ENCODE measurements at places on chromosomes 5 and 9. TPM values are rescaled to one million over a fixed set of nuclear protein-coding genes. Genes with fewer than 3 reads are reported as not detected.
A peak's percentile ranks its signal among the peaks of the same experiment; 100 is the strongest.

Gene SIGMAR1
- 103 TPM for total RNA-seq

GRCh38 chr9:78289474-78289873, 7.5 kb upstream of the PSAT1 start:
- H3K36me3 ChIP-seq, result no peaks in the 10 kb centered on the region
- no peak for DNase-seq
- H3K27ac ChIP-seq, result no peak overlapping the region
- H3K4me3 ChIP-seq, result no peak overlapping the region
- no peaks in the 10 kb centered on the region for H3K4me1 ChIP-seq

Gene GPRIN1
- total RNA-seq, result 3.9 TPM

- no peaks in the 10 kb centered on the region for H3K36me3 ChIP-seq
- H3K27me3 ChIP-seq, result no peaks in the 10 kb centered on the region
- no peak for DNase-seq
- H3K4me1 ChIP-seq, result no peaks in the 10 kb centered on the region
- no peak overlapping the region for H3K4me3 ChIP-seq
These were observed 25.6 kb downstream of the PCA3 start for GRCh38 chr9:76789840-76790239.

Gene IFNK
- total RNA-seq, result not detected

DNA sequence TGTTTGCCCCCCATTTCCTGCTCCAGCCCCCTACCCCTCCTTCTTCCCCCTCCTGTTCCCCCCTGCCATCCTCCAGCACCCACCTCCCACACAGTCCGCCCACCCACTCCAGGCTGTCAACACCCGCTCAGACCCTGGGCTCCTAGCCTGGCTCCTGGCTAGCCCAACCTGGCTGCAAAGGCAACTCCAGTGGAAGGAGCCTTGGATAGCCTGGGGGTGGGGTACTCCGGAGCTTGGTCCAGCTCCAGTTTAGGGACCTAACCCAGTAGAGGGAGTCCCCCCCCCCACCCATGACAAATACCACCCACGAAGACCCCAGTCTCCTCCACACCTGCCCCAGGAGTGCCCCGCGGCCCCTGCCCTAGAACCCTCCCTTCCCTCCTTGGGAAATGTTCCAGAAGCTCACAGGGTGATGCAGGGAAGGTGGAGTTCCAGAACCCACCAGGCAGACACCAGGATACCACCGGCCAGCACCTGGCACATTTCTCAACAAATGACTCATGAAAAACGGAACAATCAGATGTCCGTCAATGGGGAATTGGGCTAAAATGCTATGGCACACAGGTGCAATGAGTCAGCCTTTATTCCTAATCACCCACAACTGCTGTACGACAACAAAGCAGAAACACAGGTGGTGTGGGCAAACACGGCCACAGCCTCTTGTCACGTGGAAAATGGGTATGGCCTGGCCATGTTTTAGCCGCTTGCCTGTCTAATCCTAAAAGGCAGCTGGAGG, 901 bp upstream of the SLC12A7 start:
- H3K27ac ChIP-seq, result no peak overlapping the region
- no peak for DNase-seq
- H3K4me1 ChIP-seq, result peaks cover 17% of the 10 kb centered on the region

DNA sequence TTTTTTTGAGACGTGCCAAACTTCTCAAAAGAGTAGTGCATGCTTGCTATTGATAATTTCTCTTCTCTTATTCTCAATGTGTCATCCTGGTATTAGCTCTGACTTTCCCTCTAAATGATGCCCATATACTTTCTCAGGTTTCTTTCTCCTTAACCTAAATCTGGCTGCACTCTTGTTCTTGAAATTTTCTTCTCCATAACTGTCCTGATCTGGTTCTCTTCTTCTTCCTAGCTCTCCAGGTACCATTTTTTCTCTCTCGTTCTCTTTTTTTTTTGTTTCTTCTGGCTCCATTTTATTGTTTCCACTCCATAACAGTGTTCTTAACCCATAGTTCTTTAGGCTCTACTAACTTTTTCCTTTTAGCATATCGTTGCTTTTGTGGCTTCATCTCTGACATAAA, 47.9 kb downstream of the ACTBL2 start:
- H3K27me3 ChIP-seq, result no peaks in the 10 kb centered on the region
- no peak overlapping the region for H3K4me3 ChIP-seq
- no peak for DNase-seq
- H3K4me1 ChIP-seq, result peaks cover 34% of the 10 kb centered on the region
- H3K27ac ChIP-seq, result peak overlapping the region; percentile 38

DNA sequence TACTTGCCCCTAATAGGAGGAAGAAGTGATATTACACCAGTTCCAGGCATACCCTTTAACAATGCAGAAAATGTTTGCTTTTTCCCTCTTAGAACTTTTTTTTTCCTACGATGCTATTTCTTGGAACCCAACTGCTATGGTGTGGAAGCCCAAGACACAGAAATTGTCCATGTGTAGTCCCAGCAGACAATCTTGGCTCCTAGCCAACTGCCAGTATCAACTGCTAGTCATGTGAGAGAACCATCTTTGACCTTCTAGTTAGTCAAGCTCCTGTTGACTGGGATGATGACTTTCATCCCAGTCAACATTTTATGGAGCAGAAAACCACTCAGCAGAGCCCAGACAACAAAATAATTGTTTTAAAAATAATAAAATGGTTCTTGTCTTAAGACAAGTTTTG, 532.4 kb downstream of the TLR4 start:
- no peak overlapping the region for H3K27ac ChIP-seq
- no peaks in the 10 kb centered on the region for H3K36me3 ChIP-seq
- DNase-seq, result no peak

DNA sequence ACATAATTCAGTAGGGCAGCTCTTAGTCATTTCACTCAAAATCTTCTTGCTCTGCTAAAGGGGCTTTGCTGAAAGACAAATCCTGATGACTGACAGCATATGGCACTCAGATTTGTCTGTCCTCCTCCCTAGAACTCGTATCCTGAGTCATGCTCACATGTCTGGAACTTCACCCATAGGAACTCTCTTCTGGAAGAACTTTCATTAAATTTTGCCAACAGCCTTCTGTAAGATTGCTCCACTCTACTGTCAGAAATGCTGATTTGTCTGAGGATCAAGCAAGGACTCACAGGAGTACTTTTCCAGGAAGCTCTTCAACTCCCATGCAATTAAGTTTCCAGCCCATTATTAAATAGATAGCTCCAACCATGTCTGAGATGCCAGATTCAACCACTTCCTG, 59.8 kb upstream of the SNX2 start:
- H3K36me3 ChIP-seq, result no peaks in the 10 kb centered on the region
- H3K27me3 ChIP-seq, result no peaks in the 10 kb centered on the region
- H3K4me3 ChIP-seq, result no peak overlapping the region
- H3K4me1 ChIP-seq, result no peaks in the 10 kb centered on the region
- H3K27ac ChIP-seq, result no peak overlapping the region
- no peak for DNase-seq

- no peak overlapping the region for H3K27ac ChIP-seq
- H3K36me3 ChIP-seq, result no peaks in the 10 kb centered on the region
- DNase-seq, result no peak
- H3K4me3 ChIP-seq, result no peak overlapping the region
- no peaks in the 10 kb centered on the region for H3K27me3 ChIP-seq
These were observed 439.0 kb downstream of the ENC1 start for GRCh38 chr5:74201334-74202081.

DNA sequence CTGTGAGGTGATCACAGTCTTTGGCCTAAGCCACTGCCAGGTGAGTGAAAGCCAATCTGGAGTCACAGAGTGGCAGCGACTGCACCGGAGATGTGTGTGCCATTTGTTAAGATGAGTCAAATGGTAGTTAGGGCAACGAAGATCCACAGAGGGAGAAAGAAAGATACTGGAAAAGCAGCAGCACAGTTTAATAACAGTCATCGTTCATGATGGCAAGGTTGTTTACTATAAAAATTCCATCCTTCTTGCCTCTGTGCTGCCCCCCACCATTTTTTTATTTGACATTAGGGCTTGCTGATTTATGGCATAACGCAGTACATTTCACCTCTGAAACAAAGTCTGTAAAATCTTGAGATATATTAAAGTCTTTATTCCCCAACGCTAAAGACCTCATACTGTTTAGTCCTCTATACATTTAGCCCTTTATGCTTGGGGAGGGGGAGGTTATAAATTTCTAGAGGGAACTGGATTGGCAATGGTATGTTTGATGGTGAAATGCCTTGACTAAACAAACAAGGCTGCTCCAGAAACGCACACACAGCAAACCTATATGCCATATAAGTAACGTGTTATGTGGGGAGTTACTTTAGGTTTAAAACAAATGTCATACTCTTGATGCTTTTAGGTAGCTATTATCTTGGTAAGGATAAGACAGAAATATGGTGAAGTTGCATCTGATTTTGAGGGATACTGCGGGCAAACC, 55.8 kb upstream of the ABL1 start:
- DNase-seq, result no peak
- no peak overlapping the region for H3K27ac ChIP-seq
- H3K36me3 ChIP-seq, result no peaks in the 10 kb centered on the region

Gene ZNF483
- total RNA-seq, result not detected

GRCh38 chr5:179228341-179229121, 116.7 kb downstream of the ADAMTS2 start:
- H3K4me3 ChIP-seq, result no peak overlapping the region
- H3K4me1 ChIP-seq, result no peaks in the 10 kb centered on the region
- no peaks in the 10 kb centered on the region for H3K36me3 ChIP-seq
- no peak overlapping the region for H3K27ac ChIP-seq

GRCh38 chr5:9361835-9362234, 184.0 kb downstream of the SEMA5A start:
- no peak overlapping the region for H3K4me3 ChIP-seq
- peaks cover 24% of the 10 kb centered on the region for H3K4me1 ChIP-seq
- DNase-seq, result peak; percentile 65

DNA sequence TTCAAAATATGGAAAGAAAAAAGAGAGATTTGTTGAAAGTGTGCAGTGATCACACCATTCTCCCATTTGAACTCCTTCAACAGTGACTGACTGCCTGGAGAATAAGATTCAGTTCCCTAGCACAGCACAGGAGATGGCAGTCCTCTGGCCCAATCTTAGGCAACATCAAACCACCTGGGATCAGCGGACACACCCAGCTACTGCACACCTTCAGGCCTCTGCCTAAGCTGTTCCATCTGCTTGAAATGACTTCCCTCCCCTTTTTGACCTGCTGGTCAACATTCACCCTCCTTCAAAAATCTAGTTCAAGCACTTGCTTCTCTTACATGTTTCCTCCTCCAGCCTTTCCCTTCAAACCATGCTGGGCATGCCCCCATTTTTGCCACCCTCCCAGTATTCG, 4.5 kb downstream of the MAPK9 start:
- peak overlapping the region; percentile 16 for H3K27ac ChIP-seq
- H3K4me3 ChIP-seq, result no peak overlapping the region
- H3K27me3 ChIP-seq, result no peaks in the 10 kb centered on the region
- DNase-seq, result peak; percentile 60
- peaks cover 4% of the 10 kb centered on the region for H3K36me3 ChIP-seq
- H3K4me1 ChIP-seq, result peaks cover 42% of the 10 kb centered on the region

GRCh38 chr5:89043676-89044075, 160.7 kb upstream of the MEF2C start:
- no peak for DNase-seq
- no peaks in the 10 kb centered on the region for H3K36me3 ChIP-seq
- H3K27me3 ChIP-seq, result no peaks in the 10 kb centered on the region
- no peaks in the 10 kb centered on the region for H3K4me1 ChIP-seq

GRCh38 chr5:80797428-80798024, 142.7 kb upstream of the DHFR start:
- no peaks in the 10 kb centered on the region for H3K36me3 ChIP-seq
- peaks cover 13% of the 10 kb centered on the region for H3K4me1 ChIP-seq
- H3K4me3 ChIP-seq, result no peak overlapping the region
- no peaks in the 10 kb centered on the region for H3K27me3 ChIP-seq

DNA sequence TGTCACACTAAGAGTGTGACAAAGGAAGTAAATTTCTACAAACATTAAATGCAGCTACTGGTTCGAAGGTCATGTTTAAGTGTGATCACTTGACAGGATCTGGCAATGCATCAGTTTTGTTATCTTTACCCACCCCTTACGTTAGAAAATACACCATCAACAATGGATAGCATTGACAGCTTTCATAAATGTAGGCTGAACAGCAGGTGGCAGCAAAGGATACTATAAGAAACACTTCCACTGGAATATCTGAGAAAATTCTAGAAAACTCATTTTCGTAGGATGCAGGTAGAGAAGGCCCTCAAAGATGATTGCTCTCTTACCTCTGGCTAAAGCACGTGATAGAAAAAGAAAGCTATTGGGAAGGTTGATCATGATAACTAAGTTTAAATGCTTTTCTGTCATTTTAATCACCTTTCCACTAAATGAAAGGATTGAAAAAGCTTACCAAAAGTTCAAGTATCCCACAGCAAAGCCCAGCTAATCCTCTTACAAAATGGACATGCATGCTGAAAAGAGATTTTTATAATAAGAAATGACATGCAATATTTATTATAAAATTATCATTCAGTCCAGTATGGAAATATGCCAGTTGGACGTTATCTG, 292.5 kb downstream of the PARP8 start:
- no peaks in the 10 kb centered on the region for H3K27me3 ChIP-seq
- H3K4me1 ChIP-seq, result no peaks in the 10 kb centered on the region
- no peak overlapping the region for H3K4me3 ChIP-seq
- no peaks in the 10 kb centered on the region for H3K36me3 ChIP-seq

GRCh38 chr9:20002011-20002410, 213.2 kb upstream of the SLC24A2 start:
- H3K4me1 ChIP-seq, result no peaks in the 10 kb centered on the region
- no peak overlapping the region for H3K4me3 ChIP-seq
- H3K27me3 ChIP-seq, result no peaks in the 10 kb centered on the region
- no peak for DNase-seq
- no peak overlapping the region for H3K27ac ChIP-seq
- H3K36me3 ChIP-seq, result no peaks in the 10 kb centered on the region

GRCh38 chr5:17978954-17979353, 344.7 kb downstream of the TAF11L14 start:
- no peak overlapping the region for H3K4me3 ChIP-seq
- no peak for DNase-seq
- H3K36me3 ChIP-seq, result no peaks in the 10 kb centered on the region
- no peaks in the 10 kb centered on the region for H3K4me1 ChIP-seq
- H3K27ac ChIP-seq, result no peak overlapping the region
- no peaks in the 10 kb centered on the region for H3K27me3 ChIP-seq

- H3K27ac ChIP-seq, result no peak overlapping the region
- no peaks in the 10 kb centered on the region for H3K27me3 ChIP-seq
- DNase-seq, result no peak
- H3K4me3 ChIP-seq, result no peak overlapping the region
- no peaks in the 10 kb centered on the region for H3K36me3 ChIP-seq
- H3K4me1 ChIP-seq, result no peaks in the 10 kb centered on the region
These were observed 16.1 kb upstream of the TSSK1B start for GRCh38 chr5:113450929-113451328.

Gene FOXD4L5
- total RNA-seq, result 0.25 TPM

Gene GDA
- 3.1 TPM for total RNA-seq

- H3K27me3 ChIP-seq, result no peaks in the 10 kb centered on the region
- DNase-seq, result no peak
- peaks cover 2% of the 10 kb centered on the region for H3K36me3 ChIP-seq
These were observed 37.9 kb upstream of the SRP19 start for GRCh38 chr5:112823181-112823580.
